ENCODE measurements at places on chromosomes 13 and 19.

DNA sequence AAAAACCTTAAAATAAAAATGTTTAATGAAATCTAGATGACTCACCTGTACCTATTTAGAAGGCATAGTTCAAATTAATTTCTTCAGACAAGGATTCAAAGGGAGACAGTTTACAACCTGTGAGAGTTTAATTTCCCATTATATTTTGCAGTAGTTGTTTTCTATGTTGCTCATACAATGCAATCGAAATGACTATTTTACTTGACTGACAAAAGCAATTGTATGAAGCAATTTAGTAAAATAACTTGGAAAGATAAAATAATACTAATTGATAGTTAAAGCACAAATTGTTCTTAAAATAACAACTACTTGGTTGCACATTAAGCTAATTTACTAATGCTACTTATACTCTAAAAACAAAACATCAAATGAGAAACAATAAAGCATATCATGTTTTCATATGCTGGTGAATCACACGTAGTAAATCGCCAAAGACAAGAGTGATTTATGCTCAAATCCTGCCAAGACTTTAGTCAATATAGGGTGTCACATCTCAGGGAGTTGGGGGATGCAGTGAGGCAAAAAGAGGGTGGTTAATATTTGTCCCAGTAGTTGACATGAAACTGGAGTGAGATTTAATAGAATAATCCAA, 6.4 kb downstream of the DACH1 start:
- DNase-seq: no peak

DNA sequence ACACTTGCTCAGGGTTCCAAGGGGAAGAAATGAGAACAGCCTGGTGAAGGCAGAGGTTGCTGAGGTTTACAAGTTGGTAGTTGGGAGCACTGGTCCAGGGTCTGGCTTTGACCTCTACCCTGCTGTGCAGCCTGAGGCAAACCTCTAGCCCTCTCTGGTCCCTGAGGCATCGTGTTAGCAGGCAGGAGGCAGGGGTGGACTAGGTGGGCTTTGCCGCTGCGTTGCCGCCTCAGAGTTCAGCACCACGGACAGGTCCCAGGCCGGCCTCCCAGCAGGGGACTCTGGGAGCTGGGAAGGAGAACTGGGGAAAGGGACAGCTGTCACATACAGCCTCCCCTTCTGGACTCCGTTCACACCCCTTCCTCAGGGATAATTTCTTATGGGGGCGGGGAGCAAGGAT, 3.1 kb downstream of the NCAN start:
- peak; percentile 7 for DNase-seq

- DNase-seq: no peak
Observed at GRCh38 chr13:52449331-52450011, 963 bp downstream of the VPS36 start.

GRCh38 chr13:71380191-71380590, 486.8 kb downstream of the DACH1 start:
- DNase-seq: no peak

- no peak for DNase-seq
Observed at GRCh38 chr13:28268800-28269223, 130.5 kb downstream of the PAN3 start.

- DNase-seq: peak; percentile 32
Observed at GRCh38 chr19:49133621-49134454, 14.5 kb downstream of the PPFIA3 start.

- DNase-seq: no peak
Observed at GRCh38 chr19:3537101-3537437, 1.9 kb upstream of the TEKTIP1 start.

DNA sequence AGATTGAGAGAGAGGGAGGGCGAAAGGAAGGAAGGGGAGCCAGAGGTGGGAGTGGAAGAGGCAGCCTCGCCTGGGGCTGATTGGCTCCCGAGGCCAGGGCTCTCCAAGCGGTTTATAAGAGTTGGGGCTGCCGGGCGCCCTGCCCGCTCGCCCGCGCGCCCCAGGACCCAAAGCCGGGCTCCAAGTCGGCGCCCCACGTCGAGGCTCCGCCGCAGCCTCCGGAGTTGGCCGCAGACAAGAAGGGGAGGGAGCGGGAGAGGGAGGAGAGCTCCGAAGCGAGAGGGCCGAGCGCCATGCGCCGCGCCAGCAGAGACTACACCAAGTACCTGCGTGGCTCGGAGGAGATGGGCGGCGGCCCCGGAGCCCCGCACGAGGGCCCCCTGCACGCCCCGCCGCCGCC, at the start of gene TNFSF11:
Gene TNFSF11, plus strand, starts transcription at position 142 of the 400 bp plus-strand sequence. Its CDS starts 152 bp downstream, at position 294.
- DNase-seq: no peak

- DNase-seq: no peak
Observed at GRCh38 chr13:92829930-92830329, 396.7 kb upstream of the GPC6 start.

DNA sequence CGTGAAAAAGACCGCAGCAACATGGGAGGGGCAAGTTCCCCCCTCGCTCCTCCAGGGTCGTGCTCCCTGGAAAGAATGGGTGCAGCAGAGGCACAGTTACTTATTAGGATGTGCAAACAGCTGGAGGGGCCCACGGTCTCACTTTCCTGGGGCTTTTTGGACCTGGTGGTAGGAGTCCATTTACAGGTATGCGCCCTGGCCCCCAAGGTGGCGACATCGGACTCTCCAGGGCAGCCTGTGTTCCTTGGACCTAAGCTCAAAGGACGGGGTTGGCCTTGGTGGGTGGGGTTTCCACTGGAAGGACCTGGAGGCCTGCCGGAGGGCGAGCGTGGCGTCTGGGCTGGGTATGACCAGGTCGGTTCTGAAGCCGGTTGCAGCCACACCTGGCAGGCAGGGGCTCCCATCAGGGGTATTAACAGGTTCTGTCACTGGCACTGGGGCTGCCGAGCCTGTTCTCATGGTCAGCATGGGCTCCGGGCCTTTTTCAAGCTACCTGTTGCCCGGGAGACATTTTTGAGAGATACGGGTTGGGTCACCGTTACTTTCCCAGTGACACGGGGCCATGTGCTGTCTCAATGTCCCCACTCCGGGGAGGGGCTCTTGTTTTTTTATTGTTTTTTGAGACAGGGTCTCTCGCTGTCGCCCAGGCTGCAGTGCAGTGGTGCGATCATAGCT, 5.9 kb downstream of the ZFR2 start:
- no peak for DNase-seq

DNA sequence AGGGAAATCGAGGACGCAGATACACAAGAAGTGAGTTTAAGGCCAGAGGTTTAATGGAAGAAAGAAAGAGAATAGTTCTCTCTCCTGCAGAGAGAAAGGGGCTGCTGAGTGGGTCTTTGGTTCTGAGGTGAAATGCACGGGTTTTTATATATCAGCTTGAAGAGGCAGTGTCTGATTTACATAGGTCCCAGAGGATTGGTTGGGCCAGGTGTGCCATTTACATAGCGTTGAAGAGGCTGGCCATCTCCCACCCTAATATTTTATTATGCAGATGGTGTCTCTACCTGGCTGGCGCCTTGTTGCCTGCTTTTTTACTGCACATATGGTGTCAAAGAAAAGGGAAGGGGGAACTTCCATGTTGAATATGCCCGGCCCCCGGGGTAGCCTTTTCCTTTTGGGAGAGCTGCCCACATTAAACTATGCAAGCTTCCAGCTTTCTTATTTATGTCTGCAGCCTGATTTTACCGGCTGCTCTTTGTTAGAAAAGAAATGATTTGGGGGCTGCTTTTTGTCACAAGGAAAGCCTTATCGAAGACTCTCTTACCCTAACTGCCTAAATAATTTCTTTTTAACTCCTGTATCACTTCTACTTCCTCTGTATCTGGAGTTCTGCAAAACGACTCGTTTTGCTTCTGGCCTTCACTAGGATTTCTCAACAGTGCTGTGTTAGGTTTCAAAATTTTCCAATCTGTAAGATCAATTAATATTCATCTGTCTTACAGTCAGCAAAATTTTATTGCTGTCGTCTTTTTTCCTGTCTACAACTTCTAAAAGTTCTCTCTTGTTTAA, 268.5 kb downstream of the B3GLCT start:
- no peak for DNase-seq

GRCh38 chr13:66503890-66504289, 726.2 kb downstream of the PCDH9 start:
- no peak for DNase-seq

DNA sequence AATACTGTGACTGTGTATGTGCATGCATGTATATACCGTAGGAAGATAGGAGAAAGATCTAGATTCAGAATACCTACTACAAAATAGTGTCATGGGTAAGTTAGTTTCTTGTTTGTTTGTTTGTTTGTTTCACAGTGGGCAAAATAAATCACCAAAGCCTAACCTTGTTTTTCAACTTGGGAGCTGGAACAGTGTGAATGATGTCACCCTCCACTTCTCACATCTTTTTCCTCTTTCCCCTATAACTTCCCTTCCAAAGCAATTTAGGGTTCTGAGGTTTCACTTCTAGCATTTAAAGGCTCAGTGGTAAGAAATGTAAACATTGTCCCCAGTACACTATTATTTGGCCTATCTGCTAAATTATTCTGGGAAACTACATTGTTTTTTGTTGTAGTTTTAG, 5.4 kb downstream of the KCTD4 start:
- DNase-seq: no peak

- DNase-seq: no peak
Observed at GRCh38 chr19:18666784-18667183, 16.7 kb upstream of the CRTC1 start.

- no peak for DNase-seq
Observed at GRCh38 chr19:30307191-30307974, 64.8 kb upstream of the ZNF536 start.

- no peak for DNase-seq
Observed at GRCh38 chr19:28864577-28865042, 348.3 kb downstream of the UQCRFS1 start.

GRCh38 chr13:108527844-108528243, 101.6 kb upstream of the MYO16 start:
- DNase-seq: no peak

DNA sequence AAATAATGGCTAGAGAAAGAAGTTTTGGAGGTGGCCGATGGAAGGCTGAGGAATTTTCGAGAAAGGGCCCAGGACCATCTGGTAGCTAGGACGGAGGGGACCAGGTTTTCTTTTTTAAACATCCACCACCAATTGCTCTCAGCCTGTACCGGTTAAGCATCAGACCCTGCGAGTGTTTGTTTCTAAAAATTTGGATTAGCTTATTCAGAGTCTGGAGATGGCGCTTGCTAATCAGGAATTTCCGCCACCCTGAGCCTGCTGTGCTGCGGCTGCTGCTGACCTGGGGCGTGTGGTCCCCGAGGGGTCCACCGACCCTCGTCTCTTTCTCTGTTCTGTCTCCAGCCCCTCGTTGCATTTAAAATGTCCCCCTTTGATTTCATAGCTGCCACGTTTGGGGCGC, 2.0 kb downstream of the UHRF1 start:
- no peak for DNase-seq

DNA sequence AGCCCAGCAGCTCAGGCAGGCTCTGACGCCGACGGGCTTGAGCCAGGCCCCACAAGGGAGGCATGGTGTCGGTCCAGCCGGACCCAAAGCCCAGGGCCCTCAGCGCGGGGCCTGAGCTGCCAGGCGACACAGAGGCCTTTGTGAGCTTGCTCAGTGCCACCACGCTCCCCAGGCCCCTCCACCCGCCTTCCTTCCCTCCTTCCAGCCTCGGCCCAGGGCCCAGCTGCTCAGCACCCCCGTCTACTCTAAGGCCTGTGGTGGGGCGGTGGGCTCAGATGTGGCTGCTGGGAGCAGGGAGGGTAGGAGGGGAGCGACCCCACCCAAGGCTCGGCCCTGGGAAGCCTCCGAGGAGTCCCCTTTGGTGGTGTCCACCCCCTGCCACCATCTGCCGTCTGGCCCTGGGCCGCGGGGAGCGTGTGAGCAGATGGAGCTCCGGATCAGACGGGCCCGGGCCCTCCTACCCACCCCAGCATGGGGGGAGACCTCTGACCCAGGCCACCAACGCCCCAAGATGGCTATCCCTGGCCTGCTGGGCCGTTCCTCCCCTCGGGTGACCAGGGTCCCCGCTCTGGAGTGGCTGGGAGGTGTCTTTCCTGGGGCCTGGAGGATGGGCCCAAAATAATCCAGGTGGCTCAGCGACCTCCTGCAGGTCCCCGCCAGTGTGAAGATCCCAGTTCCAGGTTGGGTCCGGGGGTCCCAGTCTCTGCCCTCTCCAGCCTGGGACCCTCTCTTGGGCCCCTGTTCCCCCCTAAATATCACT, 7.8 kb downstream of the ZBTB7A start:
- DNase-seq: no peak

- DNase-seq: no peak
Observed at GRCh38 chr19:19778666-19779065, 42.9 kb downstream of the ZNF506 start.

- no peak for DNase-seq
Observed at GRCh38 chr19:7901337-7901736, 2.3 kb upstream of the MAP2K7 start.

Data from CD4-positive, alpha-beta T cell treated with Interleukin-15 for 4 hours (primary cell).